Germinal center (tissue), 1 donor: ENCODE measurements at places on chromosomes 13 and 19.
A peak's percentile ranks its signal among the peaks of the same experiment; 100 is the strongest.

DNA sequence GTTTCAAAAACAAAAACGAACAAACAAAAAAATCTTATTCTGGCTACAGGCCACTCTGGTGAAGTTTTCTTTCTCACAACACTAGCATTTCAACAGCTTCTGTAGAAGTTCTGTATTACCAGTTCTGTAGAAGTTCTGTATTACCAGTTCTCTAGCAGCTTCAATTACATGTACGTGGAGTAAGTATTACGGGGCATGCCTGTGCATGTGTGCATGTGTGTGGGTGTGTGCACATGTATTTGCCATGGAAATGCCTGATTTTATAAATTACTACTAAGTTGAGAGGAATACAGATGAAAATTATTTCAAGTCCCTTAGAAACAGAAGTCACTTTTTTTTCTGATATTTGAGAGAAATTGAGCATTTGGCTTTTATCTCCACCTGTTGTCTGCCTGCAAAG is 414.2 kb downstream of the FOXO1 start:
- DNase-seq, result no peak

DNA sequence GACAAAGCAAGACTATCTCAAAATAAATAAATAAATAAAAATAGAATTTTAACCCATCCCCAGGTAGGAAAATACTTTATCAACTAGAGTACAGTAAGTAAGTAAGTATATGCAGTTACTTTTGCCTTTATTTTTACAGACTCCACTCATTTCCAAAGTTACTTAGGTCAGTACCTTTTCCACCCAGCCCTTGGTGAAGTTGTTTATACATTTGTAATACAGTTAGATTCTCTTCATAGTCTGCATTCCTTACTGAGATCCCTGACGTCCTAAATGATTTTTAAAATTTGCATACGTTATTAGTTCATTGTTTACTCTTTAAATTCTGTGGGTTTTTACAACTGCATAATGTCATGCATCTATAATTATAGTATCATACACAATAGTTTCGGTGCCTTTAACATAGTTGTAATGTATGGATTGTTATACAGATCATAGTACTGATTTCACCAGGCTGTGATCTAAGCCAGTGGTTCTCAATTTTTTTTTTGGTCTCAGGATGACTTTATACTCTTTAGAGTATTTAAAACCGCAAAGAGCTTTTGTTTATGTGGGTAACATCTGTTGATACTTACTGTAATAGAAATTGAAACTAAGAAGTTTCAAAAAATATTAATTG is 10.4 kb downstream of the SETDB2 start:
- peak; percentile 14 for DNase-seq

DNA sequence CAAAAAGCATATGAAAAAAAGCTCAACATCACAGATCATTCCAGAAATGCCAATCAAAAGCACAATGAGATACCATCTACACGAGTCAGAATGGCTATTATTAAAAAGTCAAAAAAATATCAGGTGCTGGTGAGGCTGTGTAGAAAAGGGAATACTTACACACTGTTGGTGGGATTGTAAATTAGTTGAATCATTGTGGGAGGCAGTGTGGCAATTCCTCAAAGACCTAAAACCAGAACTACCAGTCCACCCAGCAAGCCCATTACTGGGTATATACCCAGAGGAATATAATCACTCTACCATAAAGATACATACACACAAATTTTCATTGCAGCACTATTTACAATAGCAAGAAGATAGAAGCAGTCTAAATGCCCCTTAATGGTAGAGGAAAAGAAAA is 529.9 kb downstream of the SLITRK1 start:
- DNase-seq, result no peak

DNA sequence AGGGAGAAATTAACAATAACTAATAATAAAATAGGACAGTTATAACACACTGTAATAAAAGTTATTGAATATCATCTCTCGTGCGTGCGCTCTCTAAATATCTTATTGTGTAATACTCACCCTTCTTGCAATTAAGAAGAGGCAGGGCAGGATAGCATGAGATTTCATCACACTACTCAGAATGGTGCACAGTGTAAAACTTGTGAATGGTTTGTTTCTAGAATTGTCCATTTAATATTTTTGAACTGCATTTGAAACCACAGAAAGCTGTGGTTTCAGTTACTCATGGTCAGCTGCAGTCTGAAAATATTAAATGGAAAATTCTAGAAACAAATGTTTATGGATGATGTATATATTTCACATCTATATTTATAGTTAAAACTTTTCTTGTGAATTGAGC is 161.1 kb downstream of the DCT start:
- DNase-seq, result no peak

GRCh38 chr13:94608586-94608985 is 6.9 kb downstream of the GPR180 start:
- DNase-seq, result no peak

- no peak for DNase-seq
Measured at GRCh38 chr19:23402388-23402787, 7.1 kb upstream of the ZNF91 start.

GRCh38 chr19:35295792-35296462 is 4.0 kb downstream of the MAG start:
- DNase-seq, result peak; percentile 85

- no peak for DNase-seq
Measured at GRCh38 chr19:9622531-9622930, 1.5 kb upstream of the ZNF561 start.
